ENCODE measurements at places on chromosomes 3 and 15.

DNA sequence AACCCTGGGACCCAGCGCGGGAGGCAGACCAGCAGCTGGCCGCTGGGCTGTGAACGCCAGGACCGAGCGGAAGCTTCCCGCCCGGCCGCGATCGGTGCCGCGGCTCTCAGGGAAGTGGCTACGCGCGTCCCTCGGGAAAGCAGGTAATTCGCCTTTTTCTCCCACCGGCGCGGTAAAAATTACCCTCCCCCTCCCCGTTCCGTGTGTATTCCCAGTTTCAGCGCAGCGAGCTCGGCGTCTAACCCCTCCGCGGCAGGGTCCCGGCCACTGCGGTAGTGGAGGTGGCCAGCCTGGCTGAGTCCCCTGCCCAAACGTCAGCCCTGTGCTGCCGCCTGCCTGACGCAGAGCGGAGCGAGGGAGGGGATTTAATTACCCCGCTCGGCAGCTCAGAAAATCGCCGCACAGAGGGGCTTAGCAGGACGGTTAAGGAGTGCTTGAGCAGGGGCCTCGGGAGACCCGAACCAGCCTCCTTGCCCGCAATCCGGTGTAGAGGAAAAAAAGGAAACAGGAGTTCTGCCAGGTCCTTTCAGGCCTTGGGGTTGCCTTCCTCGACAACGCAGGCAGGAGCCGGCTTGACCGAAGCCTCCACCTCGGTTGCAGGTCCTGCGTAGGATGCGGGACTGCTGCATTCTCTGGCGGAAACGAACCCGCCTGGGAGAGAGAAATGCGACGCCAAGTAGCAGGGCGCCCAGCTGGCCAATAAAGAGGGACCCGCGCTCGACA, 2.9 kb downstream of the GATA2 start:
- peak; percentile 77 for DNase-seq

GRCh38 chr3:73685061-73685460, 60.3 kb upstream of the PDZRN3 start:
- DNase-seq = no peak

GRCh38 chr3:45537616-45537969, 57.0 kb upstream of the LIMD1 start:
- DNase-seq = no peak

GRCh38 chr3:13210221-13210975, 137.2 kb upstream of the IQSEC1 start:
- no peak for DNase-seq

GRCh38 chr3:8745619-8746370, 12.2 kb downstream of the CAV3 start:
- DNase-seq = no peak

DNA sequence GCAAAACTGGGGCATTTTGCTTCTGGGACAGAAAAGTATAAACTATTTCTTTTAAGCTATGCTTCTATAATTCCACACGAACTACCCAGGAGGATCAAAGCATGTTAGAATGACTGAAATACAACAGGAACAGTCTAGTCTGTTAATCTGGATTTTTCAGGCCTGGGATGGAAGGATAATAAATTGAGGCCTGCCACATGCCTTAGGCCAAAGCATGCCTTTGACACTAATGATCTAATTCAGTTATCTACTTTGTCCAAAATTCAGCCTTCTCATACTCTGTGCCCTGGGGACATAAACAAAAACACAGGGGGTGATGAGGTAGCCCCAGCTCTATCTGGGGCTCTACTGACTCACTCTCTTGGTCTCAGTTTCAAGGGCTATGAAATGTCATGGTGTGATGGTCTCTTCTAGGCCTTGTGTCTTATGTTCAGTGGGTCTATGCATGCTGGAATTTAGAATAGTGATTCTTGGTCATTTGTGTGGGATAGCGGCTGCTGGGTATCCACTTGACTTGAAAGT, 32.5 kb downstream of the GAP43 start:
- no peak for DNase-seq

- DNase-seq = no peak
Observed at GRCh38 chr3:5390936-5391625, 203.6 kb downstream of the EDEM1 start.

DNA sequence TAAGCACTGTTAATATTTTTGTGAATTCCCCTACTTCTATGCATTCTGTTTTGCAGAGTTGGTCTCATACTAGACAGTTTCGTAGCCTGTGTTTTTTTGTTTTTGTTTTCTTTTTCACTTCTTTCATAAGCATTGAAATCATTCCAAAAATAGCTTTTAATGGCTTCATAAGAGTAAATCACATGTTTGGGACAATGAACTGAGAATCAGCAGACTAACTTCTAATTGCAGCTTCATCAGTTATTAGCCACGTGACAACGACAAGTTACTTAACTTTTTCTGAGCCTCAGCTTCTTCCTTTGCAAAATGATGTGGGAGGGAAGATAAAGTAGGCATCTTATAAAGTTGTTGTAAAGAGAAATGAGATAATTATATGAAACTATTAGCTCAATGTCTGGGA, 124.8 kb downstream of the LIPC start:
- no peak for DNase-seq

DNA sequence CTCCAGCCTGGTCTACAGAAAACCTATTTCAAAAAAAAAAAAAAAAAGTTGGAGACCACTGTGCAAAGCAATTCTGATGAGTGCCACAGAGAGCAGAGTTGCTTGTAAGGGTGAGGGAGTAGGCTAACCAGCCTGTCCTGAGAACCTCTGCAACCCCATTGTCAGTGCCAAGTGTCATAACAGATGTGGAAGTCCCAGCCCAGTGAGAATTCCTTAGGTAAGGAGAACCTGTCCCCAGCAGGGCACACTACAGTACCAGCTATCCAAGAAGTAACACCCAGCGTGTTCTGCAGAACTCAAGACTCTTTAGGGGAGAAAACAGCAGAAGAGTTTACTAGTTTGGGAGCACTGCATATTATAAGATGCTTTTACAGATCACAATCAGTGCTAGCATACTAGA, 156.3 kb downstream of the LIPC start:
- no peak for DNase-seq

GRCh38 chr15:81930582-81931369, 115.0 kb downstream of the MEX3B start:
- no peak for DNase-seq

GRCh38 chr3:38996193-38996592, 55.6 kb downstream of the SCN11A start:
- no peak for DNase-seq

DNA sequence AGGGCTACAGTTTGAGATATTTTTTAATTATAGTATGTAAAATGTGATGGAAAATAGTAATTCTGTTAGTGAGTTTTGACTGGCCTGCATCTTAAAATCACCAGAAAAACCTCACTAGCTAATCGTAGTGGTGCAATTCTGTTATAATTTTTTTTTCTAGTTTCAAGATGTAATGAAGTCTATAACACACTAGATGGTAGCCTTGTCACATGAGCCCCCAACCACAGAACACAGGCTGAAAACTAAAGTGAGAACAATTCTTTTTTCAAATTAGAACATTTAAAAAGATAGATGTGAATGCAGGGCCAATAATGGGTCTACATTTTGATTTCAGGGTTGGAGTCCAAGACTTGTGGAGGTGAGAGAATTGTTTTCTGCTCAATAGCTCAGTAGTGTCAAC, 83.3 kb upstream of the KCNH8 start:
- no peak for DNase-seq

DNA sequence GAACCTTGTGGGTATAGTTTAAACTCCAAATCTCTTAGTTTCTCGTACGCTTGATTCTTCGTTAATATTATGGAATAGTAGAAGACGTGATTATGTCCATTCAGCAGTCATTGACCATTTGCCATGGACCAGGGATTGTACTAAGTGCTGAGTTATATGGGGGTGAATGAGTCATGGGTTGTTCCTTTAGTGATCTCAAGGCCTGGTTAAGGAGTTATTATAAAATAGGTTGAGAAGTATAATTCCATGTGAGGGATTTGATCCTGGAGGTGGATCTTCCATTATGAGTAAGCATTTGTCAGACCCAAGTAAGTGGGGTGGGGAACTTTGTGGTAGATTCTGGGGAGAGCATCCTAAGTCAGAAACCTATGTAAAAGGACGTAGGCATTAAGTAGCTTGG, 15.4 kb downstream of the NR2C2 start:
- DNase-seq = no peak

GRCh38 chr3:79103307-79103706, 664.5 kb downstream of the ROBO1 start:
- DNase-seq = no peak

DNA sequence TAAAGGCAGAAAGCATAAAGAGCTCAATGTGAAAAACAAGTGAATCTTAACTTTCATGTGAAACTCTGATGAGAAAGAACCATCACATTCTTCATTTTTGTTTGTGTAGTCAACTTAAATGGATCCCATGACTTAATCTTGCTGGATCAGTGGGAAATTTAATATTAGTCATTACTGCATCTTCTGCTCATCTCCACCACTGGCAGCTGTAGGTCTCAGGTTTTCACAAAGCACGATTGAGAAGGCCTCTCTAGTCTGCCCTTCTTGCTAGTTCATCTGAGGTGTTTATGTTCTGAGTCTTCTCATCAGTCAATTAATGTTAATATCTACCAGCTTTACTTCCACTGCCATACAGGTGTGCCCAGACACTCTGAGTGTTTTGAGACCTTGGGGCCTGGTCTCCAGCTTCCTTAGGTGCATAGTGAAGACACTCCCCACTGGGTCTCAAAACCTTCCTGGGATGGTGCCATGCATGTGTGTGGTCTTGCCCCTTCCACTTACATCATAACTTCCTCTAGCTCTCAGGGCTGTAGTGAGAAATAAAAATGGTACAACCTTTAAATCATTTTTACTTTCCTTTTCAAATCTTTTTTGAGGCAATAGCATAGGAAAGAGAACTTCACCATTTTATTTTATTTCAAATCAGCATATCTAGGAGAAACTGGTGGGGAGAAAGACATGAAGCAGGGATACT, 421.6 kb upstream of the CBLB start:
- DNase-seq = no peak

GRCh38 chr3:114361391-114361790, 67.6 kb downstream of the TIGIT start:
- no peak for DNase-seq

- no peak for DNase-seq
Observed at GRCh38 chr3:105906836-105907235, 38.0 kb upstream of the CBLB start.

GRCh38 chr3:4982773-4983738, 3.8 kb downstream of the BHLHE40 start:
- no peak for DNase-seq

GRCh38 chr3:64687781-64688604, at the start of gene ADAMTS9:
Gene ADAMTS9, minus strand, starts transcription at chr3:64688000. Its CDS starts 343 bp downstream, at chr3:64687657.
- DNase-seq = no peak

GRCh38 chr15:99495430-99496301, 70.1 kb upstream of the MEF2A start:
- DNase-seq = peak; percentile 80

GRCh38 chr3:46372492-46373359, 2.0 kb downstream of the CCR5 start:
- DNase-seq = peak; percentile 63

GRCh38 chr15:72774696-72775383, 8.7 kb downstream of the ADPGK start:
- DNase-seq = no peak
